ENCODE measurements at places on chromosomes 2 and 18.

GRCh38 chr2:127527001-127527804 is 914 bp upstream of the IWS1 start:
- no peak for DNase-seq

DNA sequence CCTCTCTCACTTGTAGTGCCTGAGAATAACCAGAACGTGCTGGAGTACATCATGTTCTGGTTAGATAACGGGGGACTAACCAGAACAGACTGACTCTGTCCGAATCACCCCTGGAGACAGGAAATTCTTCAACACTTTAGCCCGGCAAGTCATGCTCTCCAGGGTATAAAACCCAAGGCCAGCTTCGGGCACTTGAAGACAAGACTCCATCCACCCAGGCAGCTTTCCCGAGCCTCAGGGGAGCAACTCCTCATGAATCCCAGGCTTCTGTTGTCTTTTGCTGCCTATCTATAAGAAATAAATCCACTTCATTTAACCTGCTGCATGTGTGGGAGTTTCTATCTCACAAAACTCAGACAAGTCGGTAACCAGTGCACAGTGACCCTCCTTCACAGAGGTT is 99.6 kb downstream of the KCNF1 start:
- no peak for DNase-seq

DNA sequence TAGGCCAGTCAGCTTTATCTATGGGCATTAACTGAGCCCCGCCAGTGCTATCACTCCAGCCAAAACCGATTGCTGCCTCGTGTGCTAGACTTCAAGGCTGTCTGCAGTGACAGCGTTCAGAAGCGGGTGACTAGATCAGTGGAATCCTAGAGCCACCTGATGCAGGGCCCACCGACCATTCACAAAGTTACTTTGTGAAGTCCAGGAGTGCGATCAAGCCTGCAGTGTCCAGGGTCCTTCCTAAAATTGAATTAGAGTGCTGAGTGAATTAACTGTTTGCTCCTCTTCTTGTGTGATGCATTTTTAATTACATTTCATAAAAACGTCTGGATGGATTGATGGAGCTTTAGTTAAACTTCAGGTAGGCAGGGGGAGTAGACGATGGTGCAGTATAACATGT is 13.9 kb downstream of the PCARE start:
- DNase-seq, result no peak

- DNase-seq, result no peak
Observed at GRCh38 chr2:233059797-233060500, at the start of gene INPP5D. Gene INPP5D (plus strand): TSS chr2:233060342. CDS start chr2:233060479, 137 bp downstream.

DNA sequence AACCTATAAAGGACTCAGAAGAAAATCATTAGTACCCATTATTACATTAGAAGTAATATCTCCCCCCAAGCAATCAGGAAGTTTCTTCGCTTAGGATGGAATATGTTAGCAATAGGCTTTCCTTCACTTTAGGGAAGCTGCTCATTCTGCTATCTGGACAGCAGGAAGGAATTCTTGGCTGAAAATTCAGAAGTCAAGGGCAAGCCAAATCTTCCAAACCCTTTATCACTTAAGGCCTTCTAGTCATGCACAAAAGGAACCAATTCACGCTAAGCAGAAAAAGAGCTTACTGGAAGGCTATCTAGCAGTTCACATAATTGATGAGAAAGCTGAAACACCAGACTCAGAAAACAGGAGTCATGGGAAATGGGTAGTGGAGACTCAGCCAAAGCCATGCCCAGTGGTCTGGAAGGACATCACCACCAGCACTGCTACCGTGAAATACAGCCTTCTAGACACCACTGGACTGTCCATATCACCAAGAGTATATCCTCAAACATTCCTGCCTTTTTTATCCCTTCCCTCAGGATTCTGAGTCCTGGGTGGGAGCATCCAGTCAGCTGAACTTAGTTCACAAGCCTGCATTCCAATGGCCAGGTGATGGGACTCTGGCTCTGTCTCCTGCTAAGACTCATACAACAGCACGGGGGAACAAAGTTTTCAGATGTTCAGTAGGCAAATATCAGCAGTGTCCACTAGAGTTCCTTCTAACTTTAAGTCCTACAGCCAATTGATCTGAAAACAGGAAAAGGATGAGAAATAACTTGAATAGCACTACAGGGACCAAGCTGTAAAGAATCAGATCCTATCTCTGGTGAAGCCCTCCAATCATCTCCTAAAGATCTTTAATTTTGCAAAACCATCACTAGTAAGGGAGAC is 14.8 kb upstream of the ADAM17 start:
- no peak for DNase-seq

DNA sequence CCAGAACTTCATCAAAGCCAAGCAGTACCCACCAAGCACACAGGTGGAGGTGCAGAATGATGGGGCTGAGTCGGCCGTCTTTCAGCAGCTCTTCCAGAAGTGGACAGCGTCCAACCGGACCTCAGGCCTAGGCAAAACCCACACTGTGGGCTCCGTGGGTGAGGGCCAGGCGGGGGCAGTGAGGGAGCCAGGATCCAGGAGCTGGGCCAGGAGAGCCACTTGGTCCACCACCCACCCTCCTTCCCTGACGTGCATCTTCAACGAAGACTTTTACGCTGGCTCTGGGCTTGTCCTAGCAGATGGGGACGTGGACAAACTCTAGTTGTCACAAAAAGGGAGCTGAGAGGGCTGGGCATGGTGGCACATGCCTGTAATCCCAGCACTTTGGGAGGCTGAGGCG is 11.8 kb downstream of the VIL1 start:
- DNase-seq, result no peak

DNA sequence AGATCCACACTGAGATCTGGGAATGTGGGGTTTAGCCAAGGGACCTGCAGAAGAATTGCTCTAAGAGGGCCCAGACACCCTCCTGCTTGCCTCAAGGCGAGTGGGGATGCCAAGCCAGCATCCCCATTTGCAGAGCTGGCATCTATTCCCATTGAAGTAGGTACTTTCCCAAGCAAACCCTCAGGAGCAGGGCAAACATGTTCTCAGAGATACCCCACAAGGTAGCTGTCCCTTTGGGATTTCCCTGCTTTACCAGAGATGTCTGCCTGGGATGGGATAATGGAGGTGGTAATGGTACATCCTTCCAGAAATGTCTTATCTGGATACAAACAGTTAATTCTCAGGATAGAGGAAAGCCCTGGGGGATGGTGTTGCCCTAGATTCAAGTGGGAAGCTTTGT is 51.2 kb downstream of the GYPC start:
- DNase-seq, result no peak

GRCh38 chr2:171878481-171878993 is 15.5 kb downstream of the SLC25A12 start:
- no peak for DNase-seq

DNA sequence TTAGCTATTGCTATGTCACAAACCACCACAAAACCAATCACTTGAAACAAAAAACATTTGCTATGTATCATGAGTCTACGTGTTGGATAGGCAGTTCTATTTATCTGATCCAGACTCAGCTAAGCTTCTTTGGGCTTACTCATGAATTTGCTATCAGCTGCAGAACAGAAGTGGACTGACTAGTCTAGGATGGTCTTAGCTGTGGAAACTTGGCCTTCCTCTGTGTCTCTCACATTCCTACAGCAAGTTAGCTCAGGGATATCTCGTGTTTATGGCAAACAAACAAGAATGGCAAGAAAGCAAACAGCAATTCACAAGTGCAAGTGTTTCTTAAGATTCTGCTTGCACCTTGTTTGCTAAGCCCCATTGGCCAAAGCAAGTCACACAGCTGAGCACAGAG is 288.0 kb upstream of the TNP1 start:
- DNase-seq, result no peak

- DNase-seq, result no peak
Observed at GRCh38 chr2:238461491-238461890, 34.8 kb downstream of the ASB1 start.

- DNase-seq, result no peak
Observed at GRCh38 chr2:1970341-1970740, 226.0 kb upstream of the PXDN start.

GRCh38 chr2:216984937-216985336 is 125.1 kb upstream of the TNP1 start:
- no peak for DNase-seq

DNA sequence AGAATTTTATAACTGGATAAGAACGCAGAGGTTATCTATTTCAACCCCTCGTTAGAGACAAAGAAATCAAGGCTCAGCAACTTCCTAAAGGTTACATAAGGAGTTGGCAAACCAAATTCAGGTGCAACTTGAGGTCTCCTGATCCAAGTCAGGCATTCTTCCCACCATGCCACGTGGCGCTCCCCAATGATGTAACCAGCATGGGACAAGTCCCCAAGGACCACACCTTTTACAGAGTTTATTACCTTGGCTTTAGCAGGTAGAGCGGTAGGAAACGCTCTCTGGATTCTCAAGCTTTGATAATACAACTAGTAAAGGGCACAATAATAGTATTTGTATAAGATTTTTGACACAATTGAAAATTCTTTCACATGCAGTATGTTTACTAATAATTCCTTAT is 26.7 kb upstream of the MBOAT2 start:
- no peak for DNase-seq

DNA sequence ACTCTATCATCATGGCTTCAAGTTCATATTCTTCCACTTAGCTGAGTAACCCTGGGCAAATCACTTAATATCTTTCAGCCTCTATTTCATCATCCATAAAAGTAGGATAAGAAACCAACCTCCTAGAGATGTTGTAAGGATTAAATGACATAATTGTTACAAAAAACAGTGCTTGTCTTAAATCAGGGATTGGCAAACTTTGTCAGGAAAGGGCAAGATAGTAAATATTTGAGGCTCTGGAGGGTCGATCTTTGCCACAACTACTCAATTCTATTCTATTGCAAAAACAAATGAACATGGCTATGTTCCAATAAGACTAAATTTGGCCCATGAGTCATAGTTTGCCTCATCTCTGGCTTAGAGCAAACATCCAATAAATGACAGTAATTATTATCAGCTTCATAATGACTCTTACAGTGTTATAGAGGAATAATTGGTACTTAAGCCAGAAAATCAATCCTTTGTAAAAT is 184.7 kb downstream of the SATB2 start:
- no peak for DNase-seq

- no peak for DNase-seq
Observed at GRCh38 chr18:48030616-48031480, 100.4 kb upstream of the SMAD2 start.

GRCh38 chr18:49399003-49399402 is 61.4 kb downstream of the DYM start:
- DNase-seq, result no peak

DNA sequence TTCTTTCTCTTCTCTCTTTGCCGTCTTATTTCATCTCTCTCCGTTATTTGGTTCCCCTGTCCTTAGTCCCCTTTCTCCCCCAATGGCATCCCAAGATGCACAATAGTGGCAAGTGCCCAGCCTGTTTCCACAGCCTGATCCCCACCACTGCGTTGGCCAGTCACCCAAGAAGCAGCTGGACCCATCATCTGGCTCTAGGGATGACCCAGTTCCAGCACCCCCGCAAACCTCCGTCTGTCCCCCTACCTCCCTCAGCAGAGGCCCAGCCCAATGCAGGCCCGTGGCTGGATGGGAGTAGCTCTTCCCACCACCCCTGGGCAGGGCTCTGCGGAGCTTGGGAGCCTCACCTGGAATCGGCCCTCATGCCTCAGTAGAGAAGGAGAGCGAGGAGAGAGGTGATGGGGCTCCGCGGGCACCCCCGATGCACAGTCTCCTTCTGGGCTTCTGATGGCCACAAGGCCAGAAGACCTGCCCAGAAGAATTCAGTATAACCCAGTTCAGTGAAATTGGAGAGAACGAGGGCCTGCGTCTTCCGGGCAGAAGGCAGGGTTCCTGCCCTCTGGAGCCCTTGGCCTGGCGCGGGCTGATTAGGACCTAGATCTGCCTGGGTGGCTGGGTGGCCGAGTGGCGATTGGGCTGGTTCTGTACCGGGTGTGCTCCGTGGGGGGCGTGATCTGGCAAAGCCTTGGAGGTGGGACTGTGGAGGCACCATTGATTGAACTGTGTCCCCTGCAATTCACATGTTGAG is 50.9 kb downstream of the RRM2 start:
- DNase-seq, result no peak

- DNase-seq, result no peak
Observed at GRCh38 chr2:236607471-236608187, 38.0 kb downstream of the ACKR3 start.
